ENCODE measurements at places on chromosomes 12 and 14. TPM values are rescaled to one million over a fixed set of nuclear protein-coding genes. Genes with fewer than 3 reads are reported as not detected.

- no peak for DNase-seq
Observed at GRCh38 chr14:35399083-35399937, 5.2 kb downstream of the NFKBIA start.

GRCh38 chr12:45184147-45184963 is 31.5 kb upstream of the ANO6 start:
- DNase-seq: no peak

- no peak for DNase-seq
Observed at GRCh38 chr14:37625597-37626595, 30.5 kb downstream of the TTC6 start.

- DNase-seq: no peak
Observed at GRCh38 chr14:54529811-54530210, 20.1 kb downstream of the CGRRF1 start.

DNA sequence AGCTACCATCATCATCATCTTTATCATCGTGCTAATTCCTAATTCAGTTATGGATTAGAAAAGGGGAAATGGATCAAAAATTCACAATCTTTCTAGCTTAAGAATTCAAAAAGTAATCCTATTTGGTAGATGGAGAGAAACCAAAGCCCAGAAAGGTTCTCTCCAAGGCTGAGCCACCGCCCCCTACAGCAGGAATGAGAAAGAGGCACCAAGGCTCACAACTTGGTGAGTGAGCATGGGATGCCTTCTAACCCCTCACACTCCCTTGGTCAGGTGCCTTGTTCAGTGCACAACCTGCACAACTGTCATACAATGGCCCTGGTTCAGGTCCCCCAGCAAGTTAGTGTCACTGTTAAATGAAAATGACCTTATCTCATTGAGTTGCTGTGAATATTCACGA is 171.5 kb downstream of the ANO2 start:
- DNase-seq: no peak

- DNase-seq: no peak
Observed at GRCh38 chr14:65180725-65181025, 78.4 kb upstream of the MAX start.

DNA sequence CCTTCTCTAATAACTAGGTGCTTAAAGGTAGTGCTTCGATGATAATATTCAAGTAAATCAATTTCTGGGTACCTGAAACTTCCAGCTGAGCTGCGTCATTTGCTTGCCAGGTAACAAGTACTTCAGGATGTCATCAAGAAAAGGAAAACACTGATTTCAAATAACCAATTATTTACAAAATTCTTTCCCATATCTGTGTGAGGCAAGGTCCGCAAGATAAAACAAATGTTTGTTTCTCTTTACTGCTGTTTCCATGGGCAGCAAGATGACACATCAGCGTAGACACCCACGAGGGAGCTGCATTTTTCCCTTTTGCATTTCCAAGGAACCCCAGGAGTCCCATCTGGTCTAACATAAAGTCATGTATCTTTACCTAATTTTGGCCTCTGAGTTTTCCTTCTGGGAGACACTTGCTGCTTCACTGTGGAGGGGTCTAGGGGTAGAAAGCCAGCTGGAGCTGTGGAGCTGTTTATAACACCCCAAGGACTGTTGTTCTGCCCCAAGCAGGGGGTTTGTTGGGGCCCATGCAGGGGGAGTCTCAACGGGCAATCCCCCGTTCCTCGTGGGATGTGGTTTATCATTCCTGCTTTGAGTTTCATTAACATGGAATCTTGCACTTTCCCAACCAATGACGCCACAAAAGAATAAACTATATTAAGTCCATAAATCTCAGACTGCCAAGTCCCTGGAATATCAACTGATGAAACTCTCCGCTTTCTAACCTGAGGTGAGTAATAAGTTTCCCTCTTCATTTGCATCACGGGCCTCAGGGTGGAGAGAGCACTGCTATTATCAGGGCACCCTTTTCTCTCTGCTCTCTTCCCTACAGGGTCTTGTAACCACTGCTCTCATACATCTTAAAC is 112.8 kb upstream of the PELI2 start:
- DNase-seq: no peak

GRCh38 chr12:55372521-55372920 is 9.7 kb downstream of the OR6C75 start:
- no peak for DNase-seq

- no peak for DNase-seq
Observed at GRCh38 chr14:89058697-89059096, 234.2 kb downstream of the TTC8 start.

DNA sequence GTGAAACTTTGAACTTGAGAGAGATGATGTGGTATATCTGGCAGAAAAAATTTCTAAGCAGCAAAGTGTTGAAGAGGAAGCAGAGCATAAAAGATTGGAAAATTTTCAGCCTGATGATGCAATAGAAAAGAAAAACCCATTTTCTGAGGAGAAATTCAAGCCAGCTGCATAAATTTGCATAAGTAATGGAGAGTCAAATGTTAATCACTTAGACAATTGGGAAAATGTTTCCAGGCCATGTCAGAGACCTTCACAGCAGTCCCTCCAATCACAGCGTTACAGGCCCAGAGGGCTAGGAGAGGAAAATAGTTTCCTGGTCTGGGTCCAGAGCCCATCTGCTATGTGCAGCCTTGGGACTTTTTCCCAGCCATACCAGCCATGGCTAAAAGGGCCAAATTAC is 469.0 kb upstream of the FOXG1 start:
- DNase-seq: no peak

GRCh38 chr14:100120522-100121269 is 38.7 kb downstream of the DEGS2 start:
- no peak for DNase-seq

DNA sequence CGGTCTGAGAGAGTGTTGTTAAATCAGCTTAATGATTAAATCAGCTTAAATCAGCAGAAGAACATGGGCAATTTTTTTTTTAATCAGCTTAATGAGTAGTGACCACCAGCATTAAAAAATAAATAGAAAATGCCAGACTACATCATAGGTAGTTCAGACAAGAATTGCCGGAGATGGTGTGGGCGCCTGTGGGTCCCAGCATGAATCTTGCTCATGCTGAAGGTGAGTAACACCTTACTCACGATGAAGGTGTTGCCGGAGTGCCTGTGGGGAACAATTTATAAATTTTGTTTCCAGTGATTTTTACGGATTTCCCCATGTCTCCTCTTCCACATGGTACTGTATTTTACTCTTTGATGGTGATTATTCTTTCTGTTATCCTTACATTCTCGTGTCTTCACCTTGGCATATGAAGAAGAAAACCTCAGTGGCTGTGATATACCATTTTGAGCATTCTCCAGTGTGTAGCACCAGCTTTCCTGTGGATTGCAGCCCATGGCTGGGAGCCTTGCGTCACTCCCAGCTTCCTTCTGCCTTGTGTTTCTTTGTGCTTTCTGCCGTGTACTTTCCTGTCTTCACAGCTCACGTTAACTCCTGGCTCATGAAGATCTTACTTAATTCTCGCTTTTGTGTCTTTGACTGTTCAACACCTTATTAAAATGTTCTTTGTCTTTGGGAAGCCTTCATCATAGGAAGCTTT is 4.7 kb downstream of the TDRD9 start:
- no peak for DNase-seq

UBE3B gene
- polyA plus RNA-seq: 22.6 TPM

PLD4 gene
- 0.05 TPM for polyA plus RNA-seq
